ENCODE measurements at places on chromosomes 4 and X.

GRCh38 chr4:168784786-168785461 is 225.1 kb downstream of the CBR4 start:
- DNase-seq: no peak

GRCh38 chrX:135984791-135985156 is 461 bp upstream of the SLC9A6 start:
- DNase-seq: no peak

- DNase-seq: no peak
Observed at GRCh38 chrX:109601486-109601885, 23.5 kb downstream of the KCNE5 start.

GRCh38 chr4:77220828-77221613 is 64.0 kb downstream of the CCNG2 start:
- no peak for DNase-seq

DNA sequence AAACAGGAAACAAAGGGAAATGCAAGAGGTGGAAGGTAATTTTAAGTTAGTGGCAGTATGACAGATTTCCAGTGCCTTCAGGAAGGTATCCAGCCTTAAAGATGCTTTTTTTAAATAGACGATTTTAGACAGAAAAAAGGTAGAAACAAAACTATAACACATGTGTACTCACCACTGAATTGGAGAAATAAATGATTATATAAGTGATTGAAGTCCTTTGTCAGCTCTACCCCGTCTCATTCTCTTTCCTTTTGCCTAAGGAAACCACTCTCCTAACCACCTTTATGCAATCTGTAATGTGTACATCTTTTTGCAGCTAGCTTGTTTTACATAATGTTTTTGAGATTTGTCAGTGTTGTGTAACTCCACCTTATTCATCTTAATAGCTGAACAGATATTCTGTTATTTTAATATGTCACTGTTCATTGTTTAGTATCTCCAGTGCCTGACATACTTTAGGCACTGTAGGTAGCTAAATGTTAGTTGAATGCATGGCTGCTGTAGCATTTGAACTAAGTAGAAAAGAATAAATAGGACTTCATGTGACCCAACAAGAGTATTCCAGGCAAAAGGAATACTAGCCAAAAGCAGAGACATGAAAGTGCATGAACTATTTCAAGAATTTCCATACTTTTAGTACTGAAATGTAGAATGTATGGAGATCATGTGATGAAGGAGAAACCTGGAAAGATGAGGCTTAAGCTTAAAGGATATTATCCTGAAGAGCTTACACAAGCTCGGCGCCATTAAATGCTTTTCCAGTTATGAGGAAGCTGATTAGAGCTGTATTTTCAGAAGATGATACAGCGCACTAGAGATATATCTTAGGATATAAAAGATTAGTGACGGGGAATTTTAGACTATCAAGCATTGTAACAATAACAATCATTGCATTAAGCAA is 865 bp downstream of the FAM200B start:
- no peak for DNase-seq

DNA sequence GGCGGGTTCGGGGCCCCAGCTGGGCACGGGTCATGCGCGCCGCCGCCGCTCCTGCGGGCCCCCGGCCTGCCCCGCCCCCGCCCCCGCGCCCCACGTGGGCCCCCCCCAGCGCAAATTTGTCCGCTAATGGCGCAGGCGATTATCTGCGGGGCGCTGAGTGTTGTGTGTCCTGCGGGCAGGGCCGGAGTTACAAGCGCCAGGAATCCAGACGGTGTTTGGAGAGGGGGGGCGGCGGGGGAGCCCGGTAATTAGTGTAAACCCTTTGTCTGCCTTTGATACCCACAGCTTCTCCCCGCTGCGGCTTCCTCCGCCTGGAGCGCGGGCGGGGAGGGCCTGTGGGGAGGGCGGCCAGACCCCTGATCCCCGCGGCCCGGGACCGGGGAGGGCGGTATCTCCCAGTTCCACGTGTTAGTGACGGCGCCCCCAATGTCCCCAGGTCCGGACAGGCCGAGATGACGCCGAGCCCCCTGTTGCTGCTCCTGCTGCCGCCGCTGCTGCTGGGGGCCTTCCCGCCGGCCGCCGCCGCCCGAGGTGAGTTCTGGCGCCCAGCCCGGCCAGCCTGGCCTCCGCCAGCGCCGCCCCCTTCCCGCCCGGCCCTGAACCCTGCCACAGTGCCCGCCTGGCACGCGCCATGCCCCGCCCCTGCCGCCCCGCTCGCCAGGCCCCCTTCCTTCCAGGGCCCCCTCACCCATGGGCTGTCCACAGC is 761 bp downstream of the FGFRL1 start:
- no peak for DNase-seq

DNA sequence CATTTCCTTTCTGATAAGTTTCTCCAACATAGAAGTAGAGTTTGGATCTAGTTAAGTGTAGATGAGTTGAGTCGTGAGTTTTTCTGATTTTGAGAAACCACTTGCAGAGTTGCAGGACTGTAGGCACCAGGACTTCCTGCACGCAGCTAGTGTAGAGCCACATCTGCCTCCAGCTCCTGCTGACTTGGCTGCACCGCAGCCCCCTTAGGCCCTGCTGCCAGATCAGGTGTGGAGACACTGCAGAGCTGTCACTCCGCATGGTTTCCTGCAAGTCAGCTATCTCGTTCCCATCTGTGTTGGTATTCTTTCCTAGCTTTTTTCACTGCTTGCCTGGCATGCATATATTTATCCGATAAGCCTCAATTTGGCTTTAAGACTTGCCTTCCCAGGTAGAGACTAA is 48.9 kb downstream of the PCDH7 start:
- DNase-seq: no peak

GRCh38 chr4:120699354-120699753 is 223.2 kb downstream of the PRDM5 start:
- no peak for DNase-seq

DNA sequence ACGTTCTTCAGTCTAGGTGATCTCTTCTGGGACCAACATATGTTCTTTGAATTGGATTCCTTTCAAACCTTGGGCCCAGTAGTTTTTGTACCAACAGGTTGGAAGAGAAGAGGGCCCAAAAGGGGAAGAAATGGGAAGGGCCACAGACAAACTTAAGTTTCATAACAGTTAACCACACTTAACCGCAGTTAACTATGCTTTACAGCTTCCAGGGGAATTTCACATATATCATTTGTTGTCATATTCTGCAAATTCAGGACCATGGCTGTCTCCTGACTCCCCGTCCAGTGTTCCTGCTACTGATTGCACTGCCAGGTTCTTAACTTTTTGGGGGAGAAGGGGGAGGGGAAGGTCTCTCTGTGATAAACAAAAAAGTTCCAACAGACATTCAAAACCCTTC is 34.6 kb downstream of the RTL5 start:
- DNase-seq: no peak

DNA sequence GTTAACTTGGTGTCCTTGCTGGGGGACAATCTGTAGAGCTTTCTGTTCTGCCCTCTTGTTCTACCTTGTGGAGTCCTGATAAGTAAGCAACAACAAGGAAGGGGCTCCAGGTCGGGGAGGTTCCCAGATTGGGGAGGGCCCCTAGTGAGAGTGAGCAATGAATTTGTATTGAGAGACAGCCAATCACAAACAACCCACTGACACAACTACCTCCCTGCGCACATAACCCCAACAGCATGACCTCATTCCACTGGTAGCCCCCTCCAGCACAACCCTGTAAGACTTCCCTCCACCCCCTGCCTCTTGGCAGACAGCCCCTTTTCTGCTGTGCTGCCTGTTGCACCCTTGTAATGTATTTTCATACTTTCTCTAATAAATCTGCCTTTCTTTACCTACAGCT is 19.7 kb upstream of the PNPLA4 start:
- no peak for DNase-seq

DNA sequence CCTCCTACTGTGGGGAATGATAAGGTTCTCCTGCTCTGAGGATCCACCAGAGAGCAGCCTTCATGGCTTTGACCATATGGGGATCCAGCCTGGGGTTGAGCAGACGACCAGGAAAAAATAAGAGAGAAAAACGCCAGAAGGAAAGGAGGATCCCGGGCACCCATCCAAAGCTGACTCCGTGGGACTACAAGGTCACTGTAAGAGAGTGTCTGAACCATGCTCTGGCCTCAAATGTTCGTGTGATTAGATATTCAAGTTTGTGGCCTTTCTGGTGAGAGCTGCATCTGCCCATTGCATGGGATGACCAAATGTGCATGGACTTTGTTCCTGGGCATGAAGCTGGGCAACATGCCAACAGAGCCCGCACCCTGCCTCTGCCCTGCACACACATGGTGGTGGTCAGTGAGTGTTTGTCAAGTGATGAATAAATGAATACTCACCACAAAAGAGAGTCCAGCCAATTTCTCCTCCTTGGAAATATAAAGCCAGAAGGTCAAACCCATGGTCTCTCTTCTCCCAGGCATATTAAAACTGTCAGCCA is 346.0 kb upstream of the GATB start:
- no peak for DNase-seq

- peak; percentile 2 for DNase-seq
Observed at GRCh38 chrX:155188786-155189185, 27.5 kb upstream of the VBP1 start.

DNA sequence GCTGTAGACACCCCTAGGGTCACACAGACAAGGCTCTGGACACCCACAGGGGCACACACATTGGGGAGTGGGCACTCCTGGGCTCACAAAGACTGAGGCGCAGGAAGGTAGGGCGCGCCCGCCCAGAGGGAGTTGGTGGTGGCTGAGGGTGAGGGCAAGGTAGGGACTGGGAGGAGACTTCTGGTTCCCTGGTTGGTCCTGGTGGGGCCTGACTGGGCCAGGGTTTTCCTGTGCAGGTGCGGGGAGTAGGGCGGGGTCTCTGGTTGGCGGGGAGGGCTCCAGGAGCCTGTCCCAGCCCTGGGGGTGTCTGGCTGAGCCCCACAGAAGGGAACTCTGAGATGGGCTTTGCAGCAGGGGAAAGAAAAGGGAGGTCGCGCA is 6.7 kb upstream of the WAS start:
- DNase-seq: no peak

DNA sequence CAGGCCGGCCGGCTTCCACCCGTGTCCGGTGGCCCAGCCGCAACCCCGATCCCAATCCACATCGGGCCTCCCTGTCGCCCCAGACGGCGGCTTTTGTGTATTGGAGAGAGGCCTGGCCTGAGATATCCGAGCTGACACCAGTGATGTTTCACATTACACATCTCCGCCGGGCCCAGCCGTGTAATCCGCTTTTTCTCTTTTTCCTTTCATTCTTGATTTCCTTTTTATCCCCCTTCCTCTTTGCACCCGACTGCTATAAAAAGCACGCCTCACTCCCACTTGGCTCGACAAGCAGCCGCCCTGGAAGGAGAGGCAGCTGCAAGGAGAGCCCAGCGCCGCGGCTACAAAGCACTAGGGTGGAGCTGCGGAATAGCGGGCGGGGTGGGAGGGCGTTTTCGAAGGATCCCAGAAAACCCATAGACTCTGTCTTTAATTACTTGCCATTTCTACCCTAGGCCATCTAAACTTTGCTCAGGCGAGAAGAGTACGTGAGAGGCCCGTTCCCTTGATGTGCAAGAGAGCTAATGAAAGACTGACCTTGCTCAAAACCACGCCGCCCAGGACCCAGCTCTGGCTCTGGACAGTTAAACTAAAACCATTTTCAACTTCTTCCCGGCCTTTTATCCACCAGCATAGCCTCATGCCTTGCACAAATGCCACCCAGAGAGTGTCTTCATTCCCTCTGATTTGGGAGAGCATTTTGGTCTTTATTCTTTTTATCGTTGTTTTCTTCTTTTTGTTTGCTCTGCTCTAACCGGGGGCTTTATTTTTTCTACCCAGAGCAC is 3.2 kb downstream of the PITX2 start:
- DNase-seq: no peak

- no peak for DNase-seq
Observed at GRCh38 chr4:86872135-86872534, 20.1 kb downstream of the C4orf36 start.

- DNase-seq: no peak
Observed at GRCh38 chr4:94468093-94468769, 16.5 kb downstream of the PDLIM5 start.

- DNase-seq: no peak
Observed at GRCh38 chr4:157591245-157591644, 370.7 kb downstream of the GRIA2 start.

DNA sequence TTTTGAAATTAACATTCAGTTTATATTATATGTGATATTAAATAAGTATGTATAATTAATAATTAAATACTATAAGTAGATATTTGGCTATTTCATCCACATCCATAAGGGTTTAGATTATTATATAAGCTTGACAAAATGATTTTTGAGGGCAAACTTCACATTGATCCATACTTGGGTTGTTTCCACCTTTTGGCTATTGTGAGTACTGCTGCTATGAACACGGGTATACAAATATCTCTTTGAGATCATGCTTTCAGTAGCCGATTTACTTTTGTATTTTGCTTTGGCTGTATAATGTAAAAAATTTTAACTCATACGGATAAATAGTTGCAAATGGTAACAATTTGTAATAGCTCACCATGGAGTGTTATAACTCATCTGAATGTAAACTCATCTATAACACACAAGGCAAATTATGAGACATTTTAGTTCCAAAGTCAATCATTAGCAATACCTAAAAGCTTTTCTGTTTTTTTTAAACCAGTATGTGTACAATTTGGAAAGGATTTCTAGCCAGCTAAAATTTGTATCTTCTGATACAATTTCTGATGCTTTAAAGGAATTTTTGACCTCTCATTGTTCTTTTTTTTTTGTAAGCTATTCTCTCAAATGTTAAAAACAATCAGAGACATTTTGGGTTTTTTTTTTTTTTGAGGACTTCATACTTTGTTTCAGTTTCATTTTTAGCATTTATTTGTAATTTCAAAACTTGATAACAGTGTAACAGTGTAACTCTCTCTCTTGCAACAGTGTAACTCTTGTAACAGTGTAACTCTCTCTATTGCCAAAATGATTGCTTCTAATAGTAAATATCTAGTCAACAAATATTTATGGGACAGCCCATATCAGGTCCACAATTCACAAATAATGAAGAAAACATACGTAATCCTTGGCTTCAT is 51.8 kb upstream of the ARX start:
- no peak for DNase-seq

- DNase-seq: no peak
Observed at GRCh38 chr4:73904491-73904890, 35.3 kb downstream of the CXCL1 start.

- no peak for DNase-seq
Observed at GRCh38 chr4:186039697-186040096, 29.3 kb upstream of the TLR3 start.

DNA sequence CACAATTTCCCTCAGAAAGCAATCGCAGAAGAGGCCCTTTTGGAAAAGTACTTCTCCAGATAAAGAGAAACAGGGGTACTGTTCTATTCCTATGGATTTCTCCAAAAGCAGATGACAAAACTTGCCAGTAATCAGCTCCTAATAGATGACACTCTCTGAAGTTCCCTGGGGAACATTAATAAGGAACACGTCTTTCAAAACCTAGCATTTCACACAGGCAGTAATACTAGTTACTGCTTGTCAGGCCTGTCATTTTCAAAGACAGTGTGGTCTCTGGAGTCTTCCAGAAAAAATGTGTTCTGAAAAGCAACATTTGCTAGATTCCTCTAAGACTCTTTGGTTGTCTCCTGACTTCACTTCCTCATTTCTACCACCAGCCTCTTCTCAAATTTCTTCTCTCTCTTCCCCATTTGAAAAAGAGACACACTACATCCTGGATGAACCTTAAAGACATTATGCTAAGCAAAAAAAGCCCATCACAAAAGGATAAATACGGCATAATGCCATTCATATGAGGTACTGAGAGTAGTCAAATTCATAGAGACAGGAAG is 47.3 kb downstream of the CHRDL1 start:
- DNase-seq: no peak

- DNase-seq: no peak
Observed at GRCh38 chr4:100509386-100509785, 8.4 kb downstream of the EMCN start.

All from activated CD4-positive, alpha-beta T cell treated with anti-CD3 and anti-CD28 coated beads, Interleukin-2, amount 50 U/mL, for 24 hours (primary cell).